NCI-H146 (cell line): ENCODE measurements at places on chromosomes 13 and 19.

DNA sequence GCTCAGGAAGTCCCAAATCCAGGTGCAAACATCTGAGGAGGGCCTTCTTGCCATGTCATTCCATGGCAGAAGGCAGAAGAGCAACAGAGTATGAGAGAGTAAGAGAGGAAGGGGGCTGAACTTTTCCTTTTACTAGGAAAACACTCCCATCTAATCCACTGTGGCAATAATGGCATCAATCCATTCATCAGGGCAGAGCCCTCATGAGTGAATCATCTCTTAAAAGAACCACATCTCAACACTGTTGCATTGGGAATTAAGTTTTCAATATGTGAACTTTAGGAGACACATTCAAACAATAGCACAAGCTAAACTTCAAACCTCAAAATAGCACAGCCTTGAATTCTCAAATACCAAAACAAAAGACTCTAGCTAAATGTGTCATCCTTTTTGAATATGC lies 264.5 kb downstream of the KCTD12 start:
- no peak for DNase-seq

- no peak for DNase-seq
These were observed 12.2 kb downstream of the SUGP2 start for GRCh38 chr19:19021115-19021514.

DNA sequence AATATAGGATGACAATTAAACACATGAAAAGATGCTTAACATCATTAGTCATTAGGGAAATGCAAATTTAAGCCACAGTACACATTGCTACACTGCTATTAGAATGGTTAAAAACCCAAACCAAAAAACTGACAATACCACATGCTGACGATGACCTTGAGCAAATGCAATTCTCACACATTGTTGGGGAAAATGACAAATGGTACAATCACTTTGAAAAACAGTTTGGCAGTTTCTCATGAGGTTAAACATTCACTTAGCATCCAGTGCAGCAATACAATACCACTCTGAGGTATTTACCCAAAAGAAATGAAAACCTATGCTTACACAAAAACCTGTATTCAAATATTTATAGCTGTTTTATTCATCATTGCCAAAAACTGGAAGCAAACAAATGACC lies 11.3 kb downstream of the FLT3 start:
- no peak for DNase-seq

DNA sequence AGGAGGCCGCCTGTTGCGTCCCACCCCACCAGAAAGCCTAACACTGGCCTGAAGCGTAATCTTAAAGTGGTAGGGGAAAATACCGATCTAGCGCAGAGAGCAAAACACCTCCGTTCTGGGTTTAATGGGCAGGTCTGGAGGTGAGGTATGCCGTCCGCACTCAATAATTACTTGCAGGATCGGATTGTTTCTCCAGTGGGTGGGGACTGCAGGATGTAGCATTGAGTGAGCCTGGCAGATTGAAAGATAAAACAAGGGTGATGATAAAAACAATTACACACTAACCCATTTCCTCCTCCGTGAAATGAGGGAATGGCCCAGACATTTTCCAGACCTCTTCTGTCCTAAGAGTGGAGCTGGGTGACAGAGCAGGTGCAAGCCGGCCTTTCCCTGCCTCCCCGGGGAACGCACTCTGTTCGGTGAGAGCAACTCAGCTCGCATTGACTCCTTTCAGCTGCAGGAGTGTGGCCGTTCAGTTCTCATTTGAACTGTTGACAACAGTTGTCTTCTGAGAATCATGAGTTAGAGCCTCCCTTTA lies 110.2 kb upstream of the DOCK9 start:
- DNase-seq: peak; percentile 78

DNA sequence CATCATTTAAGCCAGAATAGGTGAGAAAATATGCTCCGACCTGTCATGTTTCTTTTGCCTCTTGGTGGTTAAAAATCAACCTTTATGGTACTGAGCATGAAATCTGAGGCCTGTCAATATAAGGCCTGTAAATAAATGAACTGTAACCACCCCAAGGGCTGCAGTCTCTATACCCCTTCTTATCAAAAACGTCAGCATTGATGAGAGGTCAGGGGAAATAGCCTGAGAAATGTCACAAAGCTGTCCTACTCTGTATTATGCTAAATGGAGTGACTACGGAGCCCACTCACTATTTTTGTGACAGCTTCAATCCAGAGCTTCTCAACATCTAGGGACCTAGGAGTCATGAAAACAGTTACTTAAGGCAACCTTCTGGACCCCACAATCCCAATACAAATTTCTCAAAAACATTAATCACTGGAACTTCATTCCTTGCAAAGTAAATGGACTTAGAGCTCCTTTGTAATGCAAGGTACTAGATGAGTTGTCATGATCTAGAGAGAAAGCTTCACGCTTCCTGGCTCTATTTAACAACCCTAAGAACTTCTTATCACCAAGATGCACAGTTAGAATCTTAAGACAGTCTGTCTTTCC lies 2.7 kb upstream of the RAP2A start:
- no peak for DNase-seq

- peak; percentile 52 for DNase-seq
These were observed 6.5 kb upstream of the HSD17B14 start for GRCh38 chr19:48842789-48843162.

DNA sequence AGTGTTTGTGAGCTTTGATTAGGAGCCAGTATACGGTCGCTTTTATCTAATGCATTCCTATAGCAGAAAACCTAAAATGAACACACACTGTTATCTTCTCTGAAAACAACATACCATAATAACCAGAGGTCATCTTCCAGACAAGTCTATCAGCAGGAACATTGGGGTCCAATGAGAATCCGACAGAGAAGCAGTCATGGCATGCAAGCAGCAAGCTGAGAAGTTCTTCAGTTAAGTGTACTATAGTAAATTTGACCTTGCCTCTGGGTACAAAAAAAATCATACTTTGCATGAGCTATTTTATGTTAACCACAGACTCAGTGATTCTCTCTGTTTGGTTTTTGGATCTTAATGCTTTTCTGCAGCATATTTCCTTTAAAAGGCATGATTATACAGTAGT lies 1505.1 kb downstream of the PCDH9 start:
- no peak for DNase-seq

DNA sequence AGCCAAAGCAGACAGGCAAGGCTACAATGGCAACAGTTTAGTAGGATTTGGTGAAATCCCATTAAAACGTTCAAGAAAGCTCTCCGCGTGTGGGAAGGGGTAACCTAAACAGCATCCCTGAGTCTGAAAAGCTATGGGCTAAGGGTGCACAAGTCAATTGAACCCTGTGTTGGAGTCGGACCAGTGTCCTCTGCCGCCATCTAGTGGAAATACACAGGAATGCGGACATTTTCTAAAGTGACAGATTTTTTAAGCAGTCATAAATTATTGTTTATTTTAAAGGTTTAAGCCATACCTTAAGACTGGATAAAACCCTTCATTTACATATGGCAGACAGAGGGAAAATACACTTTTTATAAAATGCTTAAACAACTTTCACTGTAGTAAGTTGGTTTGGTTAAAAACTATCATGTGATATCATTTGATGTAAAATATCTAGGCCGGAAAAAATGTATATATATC lies 26.5 kb upstream of the LSM14A start:
- peak; percentile 52 for DNase-seq

DNA sequence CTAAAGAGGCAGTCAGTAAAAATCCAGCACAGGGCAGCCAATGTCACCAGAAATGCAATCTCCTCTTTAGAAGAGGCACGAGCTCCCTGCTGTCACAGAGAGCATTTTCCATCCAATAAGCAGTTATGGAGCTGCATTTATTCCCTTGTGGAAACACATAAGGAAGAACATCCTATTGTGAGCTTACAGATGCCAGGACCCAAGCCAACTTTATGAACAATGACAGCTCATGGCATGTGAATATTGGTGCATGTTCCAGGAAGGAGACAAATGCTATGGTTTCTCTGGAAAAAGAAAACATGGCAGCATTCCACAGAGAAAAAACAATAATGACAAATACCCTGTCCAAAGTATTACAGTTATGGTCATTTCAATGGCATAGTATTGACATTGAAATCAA lies 955.6 kb downstream of the UQCRFS1 start:
- DNase-seq: no peak

DNA sequence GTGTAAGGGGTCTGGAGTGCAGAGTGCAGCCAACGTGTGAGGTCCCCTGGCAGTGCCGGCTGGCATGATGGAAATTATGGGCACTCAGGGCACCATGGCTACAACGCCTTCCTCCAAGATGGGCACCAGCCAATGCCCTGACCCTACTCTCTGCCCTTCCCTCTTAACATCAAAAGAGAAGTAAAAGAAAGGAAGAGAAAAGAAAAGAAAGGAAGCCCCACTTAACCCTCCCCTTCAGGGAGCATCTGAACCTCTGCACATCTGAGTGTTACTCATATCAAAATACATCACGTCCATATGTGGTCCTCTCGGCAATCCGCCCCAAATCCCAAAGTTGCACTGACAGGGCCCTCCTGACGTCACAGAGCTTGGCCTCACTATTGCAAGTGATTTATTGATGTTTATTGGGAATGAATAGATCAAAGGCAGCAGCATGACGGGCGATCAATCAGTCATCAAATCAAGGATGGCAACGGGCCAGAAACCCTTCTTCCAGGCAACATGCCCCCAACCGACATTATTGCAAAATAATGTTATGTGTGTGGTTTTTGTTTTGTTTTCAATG lies 1.3 kb downstream of the TSHZ3 start:
- DNase-seq: no peak

DNA sequence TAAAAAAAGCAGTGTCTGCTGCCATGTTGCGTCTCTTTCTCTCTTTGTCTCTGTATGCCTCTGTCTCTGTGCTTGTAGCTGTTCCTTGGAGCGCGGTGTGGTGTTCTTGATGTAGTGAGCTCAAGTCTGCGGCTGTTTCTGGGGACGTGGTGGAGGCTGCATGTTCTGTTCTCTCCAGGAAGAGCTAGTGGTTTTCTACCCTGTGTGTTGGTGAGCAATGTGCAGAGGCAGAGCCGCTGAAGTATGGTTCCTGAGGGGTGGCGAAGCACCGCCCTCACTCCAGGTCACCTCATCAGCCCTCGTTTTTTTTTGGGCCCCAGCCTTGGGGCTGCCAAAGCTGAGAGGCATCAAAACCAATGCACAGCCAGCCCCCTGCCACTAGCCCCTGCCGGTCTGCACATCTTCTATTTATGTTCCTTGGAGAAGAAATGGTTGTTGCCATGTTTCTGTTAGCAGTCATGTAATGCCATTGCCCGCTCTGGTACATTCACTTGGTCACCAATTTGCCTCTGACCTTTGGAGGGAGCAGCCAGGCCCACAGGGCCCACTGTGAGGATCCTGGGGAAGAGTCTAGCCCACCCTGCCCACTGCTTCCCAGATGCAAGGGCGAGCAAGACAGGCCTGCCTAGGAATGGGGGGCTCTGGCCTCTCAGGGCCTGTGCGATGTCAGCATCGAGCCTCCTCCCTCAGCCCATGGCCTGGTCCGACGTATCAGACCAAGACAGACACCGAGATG lies 7.2 kb downstream of the HNRNPL start:
- DNase-seq: no peak

- no peak for DNase-seq
These were observed 46.1 kb upstream of the GPC6 start for GRCh38 chr13:93180356-93180969.
